ENCODE measurements at places on chromosomes 2 and 18.

DNA sequence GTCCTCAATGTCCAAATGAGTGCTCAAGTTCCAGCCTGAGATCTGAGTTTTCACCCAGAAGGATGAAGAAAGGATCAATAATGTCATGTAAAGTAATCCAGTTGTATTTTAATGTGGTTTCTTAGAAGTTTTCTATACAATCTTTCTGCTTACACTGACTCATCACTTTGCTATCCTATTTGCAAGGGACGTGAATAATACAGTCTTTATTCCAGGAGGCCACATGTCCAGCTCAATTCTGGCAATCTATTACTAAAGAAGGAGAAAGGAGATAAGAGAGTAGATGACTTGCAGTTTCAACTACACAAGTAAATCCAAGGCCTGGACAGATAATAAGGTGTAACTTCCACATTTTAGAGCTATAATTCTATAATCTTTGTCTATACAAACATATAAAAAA lies 601.1 kb upstream of the SETBP1 start:
- DNase-seq, result no peak

DNA sequence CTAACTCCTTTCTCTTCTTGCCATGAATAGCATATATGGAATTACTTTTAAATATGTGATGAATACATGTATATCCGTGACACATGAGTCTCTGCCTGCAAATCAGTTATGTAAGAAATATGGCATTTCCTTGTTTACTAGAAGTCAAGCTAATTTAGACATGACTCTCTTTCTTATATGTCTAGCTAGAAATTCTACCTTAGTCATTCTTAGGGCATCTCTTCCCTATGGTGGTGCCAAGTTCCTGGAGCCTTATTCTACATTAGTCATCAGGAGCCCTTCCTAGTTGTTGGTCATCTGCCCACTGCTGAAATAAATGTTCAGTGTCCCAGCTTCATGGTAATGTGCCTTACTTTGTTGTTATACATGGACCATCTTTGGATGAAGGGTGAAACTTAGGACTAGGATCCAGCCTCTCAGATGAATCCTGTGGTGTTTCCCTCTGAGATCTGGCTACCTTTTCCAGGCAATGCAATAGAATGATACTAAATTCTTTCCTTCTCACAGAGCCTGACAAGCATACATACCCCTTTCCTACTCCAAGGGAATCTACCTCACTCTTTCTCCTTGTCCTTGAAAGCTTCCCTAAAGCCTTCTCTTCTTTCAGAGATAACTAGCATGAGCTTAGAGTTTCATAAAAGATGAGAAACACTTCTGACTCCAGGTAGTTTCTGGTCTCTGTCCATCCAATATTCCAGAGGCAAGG lies 415.3 kb upstream of the VWC2L start:
- DNase-seq, result no peak

- DNase-seq, result no peak
These were observed 118.3 kb upstream of the DSEL start for GRCh38 chr18:67634631-67635338.

DNA sequence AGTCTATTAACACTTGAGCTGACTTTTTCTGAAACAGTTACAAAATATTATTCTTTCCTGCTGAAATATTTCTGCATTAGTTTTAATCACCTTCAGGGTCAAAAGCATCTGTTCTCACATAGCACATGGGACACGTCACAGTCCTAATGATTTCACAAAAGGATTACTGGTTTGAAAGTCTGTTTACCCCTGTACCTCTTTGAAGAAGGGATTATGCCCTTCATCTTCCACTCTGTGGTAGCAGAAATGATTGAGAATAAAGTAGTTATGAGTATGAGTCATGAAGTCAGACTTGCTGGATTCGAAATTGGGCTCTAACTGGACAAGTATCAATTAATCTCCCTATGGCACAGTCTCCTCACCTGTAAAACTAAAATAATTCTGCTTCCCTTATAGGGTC lies 121.2 kb downstream of the SATB2 start:
- no peak for DNase-seq

GRCh38 chr2:33835911-33836310 lies 236.8 kb upstream of the FAM98A start:
- DNase-seq, result no peak

DNA sequence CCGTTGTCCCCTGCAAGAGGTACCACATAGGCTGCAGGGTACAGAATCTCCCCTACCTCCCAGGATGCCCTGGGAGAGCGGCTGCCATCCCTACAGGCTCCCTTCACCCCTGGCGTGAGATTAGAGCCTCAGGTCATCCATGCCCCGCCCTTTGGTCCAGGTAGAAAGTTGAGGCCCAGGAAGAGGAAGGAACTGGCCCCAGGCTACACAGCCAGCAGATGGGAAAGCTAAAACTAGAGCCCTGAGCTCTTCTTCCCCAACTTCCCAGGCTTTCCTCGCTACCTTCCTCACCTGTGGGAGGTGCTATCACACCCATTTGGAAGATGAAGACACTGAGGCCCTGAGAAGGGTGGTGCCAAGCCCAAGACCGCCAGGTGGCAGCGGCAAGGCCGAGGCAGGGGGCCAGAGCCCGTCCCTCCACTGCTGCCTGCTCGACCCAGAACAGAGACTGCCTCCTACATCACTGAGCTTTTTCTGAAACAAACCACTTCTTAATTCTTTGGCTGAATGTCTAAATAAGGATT lies 25.8 kb downstream of the CIB4 start:
- peak; percentile 28 for DNase-seq

- DNase-seq, result no peak
These were observed 35.2 kb upstream of the STPG4 start for GRCh38 chr2:47190188-47190881.

GRCh38 chr18:76522122-76522503 lies 27.1 kb upstream of the ZNF516 start:
- DNase-seq, result no peak

DNA sequence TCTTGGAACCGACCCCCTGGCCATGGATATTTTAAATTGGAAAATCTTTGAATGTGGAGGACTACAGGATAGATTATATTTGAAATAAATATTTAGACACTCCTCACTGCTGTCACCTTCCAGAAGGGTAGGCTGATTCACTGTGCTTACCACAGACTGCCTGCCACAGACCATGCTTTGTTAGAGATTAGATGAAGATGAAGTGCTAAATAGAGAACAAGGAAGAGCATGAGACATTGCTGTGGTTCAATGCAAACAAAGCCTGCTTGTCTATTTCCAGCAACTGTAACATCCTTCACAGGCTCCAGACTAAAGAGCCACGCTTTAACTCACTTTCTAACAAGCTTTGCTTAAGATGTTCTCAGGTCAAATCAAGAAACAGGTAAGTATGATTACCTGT lies 81.0 kb upstream of the TMEM17 start:
- DNase-seq, result no peak

- DNase-seq, result no peak
These were observed 35.5 kb downstream of the GKN2 start for GRCh38 chr2:68917034-68917718.

GRCh38 chr18:70005580-70005979 lies 57.9 kb upstream of the CD226 start:
- no peak for DNase-seq

DNA sequence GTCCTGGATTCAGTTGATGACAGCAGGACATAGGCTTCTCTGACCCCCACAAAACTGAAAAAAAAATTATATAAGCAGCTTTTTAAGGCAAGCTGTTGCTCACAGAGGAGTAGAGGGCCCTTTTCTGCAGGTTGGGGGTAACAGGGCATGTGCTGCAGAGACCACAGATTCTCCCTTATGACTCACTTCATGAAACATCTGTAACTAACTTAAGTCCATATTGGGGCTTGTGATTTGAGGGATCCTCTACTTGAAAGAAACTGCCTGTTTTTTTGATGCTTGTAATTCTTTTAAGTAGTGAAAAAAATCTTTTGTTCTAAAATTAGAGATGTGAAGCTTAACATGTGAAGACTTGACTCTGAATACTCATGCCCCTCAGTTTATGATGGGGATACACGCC lies 33.4 kb downstream of the XRCC5 start:
- DNase-seq, result no peak

DNA sequence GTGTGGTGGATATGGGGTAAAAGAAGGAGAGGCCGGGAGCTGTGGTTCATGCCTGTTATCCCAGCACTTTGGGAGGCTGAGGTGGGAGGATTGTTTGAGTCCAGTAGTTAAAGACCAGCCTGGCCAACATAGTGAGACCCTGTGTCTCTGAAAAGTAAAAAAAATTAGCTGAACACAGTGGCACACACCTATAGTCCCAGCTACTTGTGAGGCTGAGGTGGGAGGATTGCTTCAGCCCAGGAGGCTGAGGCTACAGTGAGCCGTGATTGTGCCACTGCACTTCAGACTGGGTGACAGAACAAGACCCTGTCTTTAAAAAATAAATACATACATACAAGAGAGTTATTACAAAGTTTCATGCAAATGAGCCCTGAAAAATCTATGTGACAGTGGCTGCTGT lies 80.6 kb downstream of the SPTBN1 start:
- no peak for DNase-seq

GRCh38 chr2:154446324-154446723 lies 252.2 kb upstream of the KCNJ3 start:
- no peak for DNase-seq

- no peak for DNase-seq
These were observed 486.6 kb upstream of the HS6ST1 start for GRCh38 chr2:128805237-128805636.

GRCh38 chr2:144084114-144084661 lies 435.7 kb downstream of the ZEB2 start:
- no peak for DNase-seq

DNA sequence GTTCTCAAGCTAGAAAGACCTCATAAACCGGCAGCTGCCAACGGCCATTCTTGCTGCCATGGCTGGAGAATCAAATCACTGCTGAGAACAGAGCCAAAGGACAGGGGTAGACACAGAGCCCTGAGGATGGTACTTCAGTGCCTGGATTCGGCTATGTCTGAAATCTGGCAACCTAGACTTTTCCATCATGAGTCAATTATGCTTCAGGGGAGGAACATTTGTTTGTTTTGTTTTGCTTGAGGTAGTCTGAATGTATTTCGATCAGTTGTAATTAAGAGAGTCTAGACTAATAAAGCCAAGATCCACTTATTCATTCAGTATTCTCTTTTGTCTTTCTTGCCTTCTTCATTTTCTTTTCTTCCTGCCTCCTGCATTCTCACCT lies 122.8 kb upstream of the SH3BP4 start:
- no peak for DNase-seq

- no peak for DNase-seq
These were observed 243.5 kb downstream of the STK39 start for GRCh38 chr2:168003876-168004275.

- no peak for DNase-seq
These were observed 12.2 kb downstream of the SCN1A start for GRCh38 chr2:166115589-166115988.

GRCh38 chr2:86441392-86441881 lies 266 bp downstream of the KDM3A start:
- DNase-seq, result no peak

- DNase-seq, result no peak
These were observed 25.1 kb downstream of the GPR35 start for GRCh38 chr2:240650254-240650965.

- no peak for DNase-seq
These were observed 49.7 kb upstream of the SIGLEC15 start for GRCh38 chr18:45775743-45776142.

DNA sequence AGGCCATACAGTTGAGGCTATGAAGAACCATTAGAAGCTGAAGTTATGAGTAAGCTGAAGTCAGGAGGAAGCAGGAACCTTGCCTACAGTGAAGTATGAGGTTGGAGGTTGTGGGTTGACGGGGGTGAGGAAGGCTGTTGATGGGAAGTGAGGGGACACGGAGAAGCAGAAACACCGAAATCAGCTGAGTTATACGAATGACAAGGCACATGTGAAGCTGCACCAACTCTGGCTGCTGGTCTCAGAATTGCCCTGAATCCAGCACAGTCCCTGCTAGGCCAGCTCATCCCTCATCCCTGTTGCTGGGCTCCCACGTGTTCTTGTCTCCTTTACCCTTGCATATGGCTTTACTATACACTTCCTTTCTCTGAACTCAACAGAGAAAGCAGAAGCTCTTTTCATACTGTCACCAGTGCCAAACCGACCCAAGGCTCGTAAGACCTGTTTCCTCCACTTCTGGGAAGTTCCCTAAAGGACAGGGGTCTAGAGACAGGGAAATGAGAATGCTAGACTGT lies 9.2 kb upstream of the TMEM247 start:
- DNase-seq, result no peak

DNA sequence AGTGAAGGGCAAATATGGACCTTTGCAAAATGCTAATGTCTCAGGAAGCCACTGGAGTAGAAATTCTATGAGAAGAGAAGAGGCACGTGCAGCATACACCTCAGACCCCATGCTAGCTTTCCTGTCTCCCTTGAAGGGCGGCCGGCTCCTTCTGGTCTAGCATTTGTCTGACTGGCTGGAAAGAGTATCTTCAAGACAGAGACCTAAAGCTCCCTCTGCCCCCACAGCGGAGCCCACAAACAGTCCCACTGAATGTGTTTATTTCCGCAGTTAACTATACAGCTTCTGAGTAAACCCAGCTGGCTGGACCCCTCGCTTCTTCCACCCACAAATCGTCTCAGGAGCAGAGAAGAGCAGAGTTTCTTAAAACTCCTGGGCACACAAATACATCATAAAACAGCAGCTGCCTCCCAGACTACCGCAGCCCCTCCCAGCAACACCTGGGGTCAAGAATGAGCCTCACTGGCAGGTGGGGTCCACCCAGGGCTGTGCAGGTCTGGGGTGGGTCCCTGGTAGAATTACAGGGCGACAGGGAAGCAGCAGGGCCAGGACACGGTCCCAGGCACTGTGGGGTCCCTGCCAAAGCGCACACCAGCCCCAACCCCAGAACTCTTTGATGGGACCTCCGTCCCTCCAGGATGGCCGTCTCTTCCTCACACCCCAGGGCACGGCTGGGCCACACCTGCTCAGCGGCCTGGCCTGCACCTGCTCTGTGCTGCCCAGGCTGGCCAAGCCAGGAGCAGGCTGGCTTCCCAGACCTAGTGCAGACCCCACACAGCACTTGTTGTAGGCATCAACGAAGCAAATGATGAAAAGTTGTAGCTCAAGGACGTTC lies 103.8 kb downstream of the PXDN start:
- DNase-seq, result no peak

DNA sequence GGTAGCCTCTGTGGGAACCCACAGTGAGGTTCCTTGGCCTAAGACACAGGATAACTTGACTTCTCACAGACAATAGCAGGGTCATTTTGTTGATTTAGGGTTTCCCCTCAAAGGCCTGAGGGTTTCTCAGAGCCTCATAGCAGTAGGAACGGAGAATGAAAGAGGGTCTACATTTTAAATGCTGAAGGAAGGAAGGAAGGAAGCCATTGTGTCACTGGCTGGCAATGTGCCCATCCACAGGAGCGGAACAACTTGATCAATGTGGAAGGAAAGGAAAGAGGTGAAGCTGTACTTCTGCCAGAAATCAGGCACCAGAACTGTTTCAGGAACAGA lies 5.1 kb downstream of the IL1B start:
- no peak for DNase-seq
